ENCODE measurements at places on chromosomes 4 and X.

- DNase-seq, result no peak
Measured at GRCh38 chr4:114091546-114091945, 112.1 kb upstream of the ARSJ start.

- DNase-seq, result no peak
Measured at GRCh38 chr4:124527364-124527763, 185.2 kb downstream of the ANKRD50 start.

GRCh38 chr4:100306018-100306417 is 115.8 kb upstream of the DDIT4L start:
- peak; percentile 25 for DNase-seq

DNA sequence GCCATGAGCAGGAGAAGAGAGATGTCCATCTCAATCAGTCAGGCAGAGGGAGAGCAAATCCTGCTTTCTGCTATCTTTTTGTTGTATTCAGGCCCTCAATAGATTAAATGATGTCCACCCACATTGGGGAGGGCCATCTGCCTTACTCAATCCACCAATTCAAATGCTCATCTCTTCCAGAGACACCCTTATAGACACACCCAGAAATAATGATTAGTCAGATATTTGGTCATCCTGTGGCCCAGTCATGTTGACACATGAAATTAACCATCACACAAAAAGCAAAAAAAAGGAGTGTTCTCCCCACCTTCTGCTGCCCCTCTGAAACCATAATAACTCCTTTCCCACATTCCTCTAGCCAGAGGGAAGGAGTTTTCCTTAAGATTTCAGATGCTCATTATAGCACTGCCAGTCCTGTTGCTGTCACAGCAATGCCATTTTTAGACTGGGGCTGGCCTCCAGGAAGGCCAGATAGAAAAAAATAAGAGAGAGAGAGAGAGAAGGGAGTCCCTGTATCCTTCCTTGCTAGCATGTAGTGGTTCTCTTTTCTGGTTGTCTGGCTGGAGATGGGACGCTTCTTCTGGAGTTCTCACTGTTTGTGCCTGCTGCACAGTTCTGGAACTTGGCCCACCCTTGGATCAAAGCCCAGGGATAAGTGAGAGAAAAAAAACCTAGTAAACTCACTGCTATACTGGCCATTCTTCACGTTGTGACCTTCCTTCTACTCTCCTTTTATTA is 177.7 kb downstream of the RBM46 start:
- peak; percentile 74 for DNase-seq

- DNase-seq, result no peak
Measured at GRCh38 chr4:8774071-8774470, 97.6 kb downstream of the HMX1 start.

DNA sequence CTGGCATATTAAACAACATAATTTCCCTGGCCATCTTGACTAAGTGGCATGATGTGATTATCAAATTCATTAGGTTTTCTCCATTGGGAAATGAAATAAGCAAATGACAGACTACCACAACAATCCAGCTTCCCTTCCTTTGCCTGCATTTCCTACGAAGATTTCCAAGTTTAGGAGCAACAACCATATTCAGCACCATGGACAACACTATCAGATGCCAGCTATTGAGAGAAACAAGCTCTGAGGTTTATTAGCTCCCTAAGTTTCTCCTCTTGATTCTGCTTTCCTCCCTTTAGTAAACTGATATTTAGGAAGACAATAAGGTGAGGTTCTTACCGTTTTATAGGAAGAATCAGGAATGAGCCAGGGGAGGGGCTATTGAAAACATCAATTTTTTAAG is 36.2 kb downstream of the DCX start:
- peak; percentile 33 for DNase-seq

DNA sequence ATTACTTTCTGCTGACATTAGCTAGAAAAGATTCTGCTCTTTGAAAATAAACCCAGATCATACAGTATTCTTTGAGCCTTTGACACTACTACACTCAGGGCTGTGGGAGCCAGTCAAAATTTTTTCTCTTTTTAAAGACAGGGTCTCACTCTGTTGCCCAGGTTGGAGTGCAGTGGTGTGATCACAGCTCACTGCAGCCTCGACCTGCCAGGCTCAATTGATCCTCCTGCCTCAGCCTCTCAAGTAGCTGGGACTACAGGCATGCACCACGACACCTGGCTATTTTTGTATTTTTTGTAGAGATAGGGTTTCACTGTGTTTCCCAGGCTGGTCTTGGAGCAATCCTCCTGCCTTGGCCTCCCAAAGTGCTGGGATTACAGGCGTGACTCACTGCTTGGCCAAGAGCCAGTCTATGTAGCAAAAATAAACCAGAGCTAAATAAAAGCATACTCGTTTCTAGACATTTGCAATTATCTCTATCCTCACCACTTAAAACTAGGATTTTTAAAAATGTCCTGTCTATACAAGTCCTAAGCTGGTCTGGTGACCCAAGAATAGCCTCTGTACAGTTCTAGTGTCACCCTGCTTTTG is 43.2 kb downstream of the AKAP4 start:
- DNase-seq, result no peak
